ENCODE measurements at places on chromosomes 1 and 21.

DNA sequence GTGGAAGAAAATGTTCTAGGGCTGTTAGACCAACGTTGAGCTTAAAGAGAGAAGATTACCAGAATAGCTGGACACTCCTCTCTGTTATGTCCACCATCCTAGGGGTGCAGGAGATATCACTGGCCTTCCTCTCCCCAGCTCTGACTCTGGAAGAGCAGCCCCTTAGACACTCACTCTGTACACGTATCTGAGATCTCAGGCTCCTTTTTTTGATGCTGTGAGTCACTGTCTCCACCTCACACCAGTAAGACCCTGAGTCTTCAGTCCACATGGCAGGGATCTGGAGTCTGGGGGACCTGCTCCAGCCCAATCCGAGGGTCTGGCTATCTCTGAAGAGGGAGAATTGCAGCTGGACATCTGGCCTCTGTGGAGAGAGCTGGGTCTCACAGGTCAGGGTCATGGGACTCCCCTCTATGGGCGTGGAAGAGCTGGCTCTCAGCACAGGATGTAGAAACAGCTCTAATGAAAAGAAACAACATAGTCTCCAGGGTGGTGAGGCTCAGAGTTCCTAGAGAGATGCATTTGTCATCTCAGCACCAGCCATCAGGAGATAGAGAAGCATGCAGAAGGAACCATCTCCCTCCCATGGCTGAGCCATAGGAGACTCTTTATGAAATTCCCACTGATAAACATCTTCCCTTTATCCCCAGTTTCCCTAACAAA, 3.5 kb downstream of the FCRL3 start:
- DNase-seq, result no peak

DNA sequence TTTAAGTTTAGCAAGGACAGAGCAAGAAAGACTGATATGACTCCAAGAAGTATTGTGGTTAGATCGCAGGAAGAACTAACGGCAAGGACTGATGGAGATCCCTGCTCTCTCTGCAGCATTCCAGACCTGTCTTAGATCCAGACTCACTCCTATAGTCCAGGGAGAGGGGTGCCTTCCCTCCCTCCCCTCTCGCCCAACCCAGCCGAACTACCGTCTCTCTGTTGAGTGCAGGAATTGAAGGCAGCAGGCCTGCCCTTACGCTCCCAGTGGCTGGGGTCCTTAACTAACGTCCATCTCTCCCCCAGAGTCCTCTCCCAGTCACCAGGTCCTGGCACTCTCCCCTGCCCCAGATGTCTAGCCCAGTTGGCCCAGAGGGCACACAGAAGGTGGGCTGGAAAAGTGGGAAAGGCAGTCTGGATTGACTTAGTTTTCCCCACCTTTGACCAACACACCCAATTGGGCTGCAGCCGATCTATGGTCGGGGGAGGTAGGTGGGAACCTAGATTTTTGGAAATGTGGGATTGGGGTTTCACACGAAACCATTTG, 1.1 kb downstream of the CRABP2 start:
- DNase-seq, result no peak

DNA sequence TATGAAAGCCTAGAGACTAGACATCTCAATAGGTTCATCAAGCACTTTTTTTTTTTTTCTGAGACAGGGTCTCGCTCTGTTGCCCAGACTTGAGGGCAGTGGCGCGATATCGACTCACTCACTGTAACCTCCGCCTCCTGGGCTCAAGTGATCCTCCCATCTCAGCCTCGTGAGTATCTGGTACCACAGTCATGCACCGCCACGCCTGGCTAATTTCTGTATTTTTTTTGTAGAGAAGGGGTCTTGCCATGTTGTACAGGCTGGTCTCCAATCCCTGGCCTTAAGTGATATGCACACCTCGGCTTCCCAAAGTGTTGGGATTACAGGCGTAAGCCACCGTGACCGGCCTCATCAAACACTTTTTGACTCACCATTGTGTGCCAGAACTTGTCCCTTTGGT, 613 bp upstream of the GPATCH4 start:
- no peak for DNase-seq

GRCh38 chr1:167328816-167329483, 108.3 kb downstream of the POU2F1 start:
- no peak for DNase-seq

GRCh38 chr21:41399246-41399800, 26.7 kb upstream of the MX1 start:
- no peak for DNase-seq

DNA sequence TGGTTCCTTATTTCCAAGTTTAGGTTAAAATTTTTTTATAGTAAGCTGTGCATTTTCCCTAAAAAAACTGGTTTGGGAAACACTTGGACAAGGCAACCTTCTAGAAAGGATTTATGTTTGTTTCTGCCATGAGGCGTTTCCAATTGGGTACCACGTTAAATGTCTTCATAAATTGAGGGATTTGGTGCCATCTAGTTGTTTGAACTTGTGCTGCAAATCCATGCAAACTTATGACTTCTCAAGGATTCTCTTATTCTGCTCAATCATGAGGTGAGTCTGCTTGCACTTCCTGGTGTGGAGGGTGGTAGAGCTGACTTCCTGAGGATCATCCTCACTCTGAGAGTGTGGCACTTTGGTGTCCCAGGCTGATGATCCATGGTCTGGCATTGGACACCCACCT, 123.3 kb downstream of the PCNX2 start:
- no peak for DNase-seq

GRCh38 chr21:45841033-45841432, 140.5 kb upstream of the COL6A1 start:
- DNase-seq, result no peak

- DNase-seq, result no peak
Observed at GRCh38 chr1:11585389-11585788, 68.8 kb downstream of the FBXO2 start.

DNA sequence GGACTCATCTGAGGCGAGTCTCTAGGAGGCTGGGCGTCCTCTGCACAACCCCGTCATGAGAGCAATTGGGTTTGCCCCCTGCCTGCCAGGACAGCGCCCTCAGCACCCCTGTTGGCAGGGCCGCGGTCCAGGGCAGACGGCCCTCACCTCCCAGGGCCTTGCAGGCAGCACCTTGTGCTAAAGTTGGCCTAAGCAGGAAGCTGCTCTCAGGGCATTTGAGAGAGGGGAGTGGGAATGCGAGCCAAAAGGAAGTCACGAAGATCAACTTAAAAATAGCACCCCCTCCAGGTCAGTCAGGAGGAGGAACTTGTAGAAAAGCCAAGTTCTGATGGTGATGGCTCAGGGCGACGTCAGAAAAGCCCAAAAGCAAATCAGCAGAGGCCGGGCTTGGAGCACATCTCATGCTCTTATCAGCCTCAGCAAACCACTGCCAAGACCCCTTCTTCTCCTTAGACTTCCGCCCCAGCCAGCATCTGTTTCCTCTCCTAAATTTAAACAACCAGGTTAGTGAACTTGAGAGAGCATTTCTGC, 12.6 kb upstream of the ADORA3 start:
- no peak for DNase-seq

- no peak for DNase-seq
Observed at GRCh38 chr1:163528710-163529348, 207.1 kb downstream of the NUF2 start.

GRCh38 chr1:54280651-54281050, 80.7 kb downstream of the MRPL37 start:
- DNase-seq, result no peak

GRCh38 chr1:99725996-99726395, 40.4 kb downstream of the FRRS1 start:
- DNase-seq, result no peak

GRCh38 chr1:222357252-222357651, 190.7 kb downstream of the HHIPL2 start:
- no peak for DNase-seq

DNA sequence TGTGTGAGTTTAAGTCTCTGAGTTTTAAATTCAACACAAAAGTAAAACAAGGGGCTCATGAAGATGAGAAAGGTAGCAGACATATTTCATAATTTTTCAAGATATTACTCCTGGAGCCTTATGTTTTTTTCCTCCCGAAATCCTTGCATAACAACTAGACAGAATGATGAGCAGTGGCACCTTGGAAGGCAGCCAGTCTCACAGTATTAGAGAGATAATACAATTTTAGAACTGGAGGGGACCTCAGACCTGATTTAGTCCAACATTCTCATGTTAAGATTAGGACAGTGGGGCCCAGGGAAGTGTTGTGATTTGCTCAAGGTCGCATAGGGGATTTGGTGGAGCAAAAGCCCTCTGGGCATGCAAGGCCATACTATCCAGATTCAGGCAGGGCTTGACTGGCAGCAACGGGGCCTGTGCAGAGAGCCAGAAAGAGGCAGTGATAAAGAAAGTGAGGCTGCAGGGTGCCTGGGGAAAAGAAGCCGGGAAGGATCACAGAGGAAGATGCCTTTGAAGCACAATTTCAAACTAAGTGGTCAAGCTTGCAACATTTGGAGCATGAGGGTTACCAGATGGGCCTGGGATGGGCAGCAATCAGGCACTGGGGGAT, 31.4 kb upstream of the BCL9 start:
- DNase-seq, result no peak

GRCh38 chr1:44453798-44454349, 48.8 kb downstream of the RNF220 start:
- no peak for DNase-seq

GRCh38 chr1:161932668-161933067, 91.0 kb downstream of the OLFML2B start:
- no peak for DNase-seq

DNA sequence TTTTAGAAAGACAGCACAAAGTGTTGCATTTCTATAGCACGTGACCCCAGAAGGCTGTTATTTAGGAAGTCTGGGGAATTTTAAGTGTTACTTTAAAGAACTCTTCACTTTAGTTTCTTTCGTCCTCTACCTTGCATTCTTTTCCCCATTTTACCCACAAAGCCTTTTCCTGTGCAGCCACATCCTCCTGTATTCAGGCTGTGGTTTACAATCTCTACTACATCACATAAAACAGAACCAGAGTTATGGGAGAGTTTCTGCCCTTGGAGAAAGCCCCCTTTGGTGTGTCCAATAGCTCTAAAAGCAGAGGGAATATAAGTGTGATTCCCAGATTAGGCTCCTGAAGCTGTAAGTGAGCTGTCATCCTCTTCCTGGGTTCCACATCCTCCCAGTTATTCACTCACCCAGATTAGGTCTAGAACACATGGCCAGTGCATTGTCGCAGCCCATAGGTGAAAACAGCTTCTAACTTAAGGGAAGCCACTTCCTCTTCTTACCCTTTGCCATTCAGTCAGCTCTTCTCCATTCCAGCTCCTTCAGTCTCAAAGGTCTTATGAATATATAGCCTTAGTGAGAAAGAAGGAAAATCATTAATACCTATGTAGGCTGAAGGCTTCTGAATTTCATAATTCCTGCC, 171.1 kb downstream of the PIGK start:
- DNase-seq, result no peak

GRCh38 chr21:37145635-37146111, 72.6 kb downstream of the TTC3 start:
- DNase-seq, result no peak

- no peak for DNase-seq
Observed at GRCh38 chr1:23394684-23395083, 25.0 kb upstream of the ZNF436 start.

GRCh38 chr1:160377585-160378206, 10.8 kb downstream of the NHLH1 start:
- DNase-seq, result no peak

GRCh38 chr1:194931166-194931565, 1677.1 kb downstream of the KCNT2 start:
- no peak for DNase-seq

GRCh38 chr1:204990721-204991341, 52.2 kb upstream of the CNTN2 start:
- no peak for DNase-seq

- no peak for DNase-seq
Observed at GRCh38 chr21:36297406-36297937, 22.5 kb upstream of the MORC3 start.

DNA sequence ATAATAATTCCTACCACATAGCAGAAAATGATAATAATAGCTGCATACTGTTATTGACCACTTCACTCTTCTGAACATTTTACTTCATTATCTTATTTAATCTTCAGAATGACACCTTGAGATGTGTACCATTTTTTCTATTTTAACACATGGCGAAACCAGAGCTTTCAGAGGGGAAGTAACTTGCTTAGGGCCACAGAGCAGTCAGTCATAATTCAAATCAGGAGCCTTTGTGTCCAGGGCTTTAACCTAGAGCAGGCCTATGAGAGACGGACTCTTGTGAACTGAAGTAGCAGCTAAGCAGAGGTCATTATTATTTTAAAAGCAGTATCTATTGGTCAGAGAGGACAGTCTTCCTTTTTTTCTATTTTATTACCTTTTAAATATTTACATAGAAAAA, 114.0 kb downstream of the ROR1 start:
- DNase-seq, result no peak

- peak; percentile 77 for DNase-seq
Observed at GRCh38 chr1:206864939-206865671, at the start of gene IL20. Gene IL20 (plus strand): TSS chr1:206865623. CDS start chr1:206865853, 230 bp downstream.

- DNase-seq, result no peak
Observed at GRCh38 chr1:164051782-164052181, 507.2 kb upstream of the PBX1 start.

GRCh38 chr1:2585318-2586092, 1.1 kb upstream of the PRXL2B start:
- no peak for DNase-seq

DNA sequence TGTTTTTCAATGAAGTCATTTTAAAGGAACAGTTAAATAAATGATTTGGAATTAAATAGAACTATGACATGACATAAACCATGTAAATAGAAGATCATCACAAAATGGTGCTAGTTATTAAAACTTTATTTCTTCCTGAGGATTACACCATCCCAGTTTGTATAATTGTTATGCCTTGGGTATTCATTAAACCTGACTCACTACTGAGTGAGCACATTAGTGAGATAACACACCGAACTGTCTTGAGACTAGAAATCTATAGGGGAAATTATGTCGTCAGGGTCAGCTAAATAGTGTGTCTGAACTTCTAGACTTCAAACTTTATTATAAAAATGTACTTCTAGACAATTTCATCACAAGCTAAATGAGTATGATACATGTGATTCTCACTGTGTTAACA, 189.4 kb downstream of the NCAM2 start:
- DNase-seq, result no peak

- DNase-seq, result no peak
Observed at GRCh38 chr1:41648230-41648629, 163.7 kb upstream of the EDN2 start.

DNA sequence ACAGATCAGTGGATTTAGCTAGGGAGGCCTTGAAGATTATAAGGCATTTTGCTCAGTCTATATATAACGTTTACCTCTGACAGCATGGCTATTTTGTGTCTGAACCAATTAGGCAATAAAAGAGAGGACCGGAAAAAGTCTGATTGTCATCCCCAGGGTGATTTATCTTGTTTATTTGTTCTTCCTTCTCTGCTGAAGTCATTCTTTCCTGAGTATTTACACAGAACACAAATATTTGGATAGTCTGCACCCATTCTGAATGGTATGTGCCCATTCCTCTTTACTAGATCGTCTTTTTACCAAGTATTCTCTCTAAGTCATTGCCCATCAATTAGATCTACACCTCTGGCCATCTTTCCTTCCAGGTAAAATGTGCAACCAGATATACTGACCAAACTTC, 1602.9 kb downstream of the KCNT2 start:
- DNase-seq, result no peak

- no peak for DNase-seq
Observed at GRCh38 chr21:45252448-45252925, 35.2 kb downstream of the POFUT2 start.
